ENCODE measurements at places on chromosomes 2 and 18.
A peak's percentile ranks its signal among the peaks of the same experiment; 100 is the strongest.

DNA sequence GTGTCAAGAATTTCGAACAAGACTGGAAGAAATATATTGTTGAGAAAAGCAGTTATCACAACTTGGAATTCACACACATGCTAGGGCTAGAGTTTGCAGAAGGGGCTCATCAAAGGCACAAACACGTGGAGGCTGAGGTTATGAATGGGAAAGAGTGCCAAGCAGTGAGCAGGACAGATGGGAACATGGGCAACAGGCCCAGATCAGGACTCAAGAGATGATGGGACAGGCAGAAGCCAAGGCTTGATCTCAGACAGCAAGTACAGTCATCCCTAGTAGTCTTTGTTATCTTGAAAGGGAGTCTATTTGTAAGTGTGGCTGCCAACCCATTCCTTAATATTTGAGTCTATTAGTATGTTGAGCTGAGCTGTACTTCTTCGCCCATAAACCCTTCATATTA lies 22.2 kb upstream of the EPC2 start:
- no peak for DNase-seq

DNA sequence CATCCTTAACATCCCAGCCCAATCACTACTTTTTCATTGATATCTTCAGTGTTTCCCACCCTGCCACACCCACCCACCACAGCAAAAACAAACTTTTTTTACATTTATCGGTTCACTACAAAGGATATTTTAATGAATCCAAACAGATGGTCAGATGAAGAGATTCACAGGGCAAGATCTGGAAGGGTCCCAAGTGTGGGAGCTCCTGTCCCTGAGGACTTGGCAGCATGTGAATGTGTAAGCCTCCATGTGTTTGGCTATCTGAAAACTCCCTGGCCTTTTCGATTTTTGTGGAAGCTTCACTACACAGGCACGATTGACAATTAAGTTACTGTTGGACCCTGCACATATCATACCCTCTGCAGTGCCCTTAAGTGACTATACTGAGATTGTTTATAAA lies 48.1 kb upstream of the CRIM1 start:
- no peak for DNase-seq

GRCh38 chr2:109105113-109105512 lies 23.9 kb upstream of the SH3RF3 start:
- no peak for DNase-seq

DNA sequence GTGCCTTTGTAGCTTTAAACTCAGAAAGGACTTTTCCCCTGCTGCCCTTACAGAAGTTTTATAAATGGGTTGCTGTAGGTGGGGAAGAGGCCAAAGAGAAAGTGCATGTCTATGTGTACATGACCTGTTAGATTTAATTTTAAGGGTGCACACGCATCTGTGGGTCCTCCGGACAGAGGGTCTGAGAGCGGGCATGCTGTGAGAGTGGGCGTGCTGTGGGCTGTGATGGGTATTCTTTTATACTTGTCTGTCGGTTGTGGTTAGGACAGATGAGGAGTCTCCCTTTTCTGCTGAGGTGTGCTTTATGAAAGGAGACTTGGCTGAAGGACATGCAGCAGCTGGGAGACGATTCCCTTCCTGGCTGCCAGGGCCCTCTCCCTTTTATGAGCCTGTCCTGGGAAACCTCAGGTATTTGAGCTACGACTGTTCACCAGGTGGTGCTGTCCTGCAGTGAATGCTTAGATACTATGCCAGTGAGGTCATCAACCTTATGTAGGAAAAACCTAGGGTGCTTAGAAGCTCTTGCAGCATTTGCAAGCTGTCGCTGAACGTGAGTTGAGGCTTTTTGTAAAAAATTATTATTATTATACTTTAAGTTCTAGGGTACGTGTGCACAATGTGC lies 67.5 kb downstream of the TANC1 start:
- DNase-seq = peak; percentile 84

DNA sequence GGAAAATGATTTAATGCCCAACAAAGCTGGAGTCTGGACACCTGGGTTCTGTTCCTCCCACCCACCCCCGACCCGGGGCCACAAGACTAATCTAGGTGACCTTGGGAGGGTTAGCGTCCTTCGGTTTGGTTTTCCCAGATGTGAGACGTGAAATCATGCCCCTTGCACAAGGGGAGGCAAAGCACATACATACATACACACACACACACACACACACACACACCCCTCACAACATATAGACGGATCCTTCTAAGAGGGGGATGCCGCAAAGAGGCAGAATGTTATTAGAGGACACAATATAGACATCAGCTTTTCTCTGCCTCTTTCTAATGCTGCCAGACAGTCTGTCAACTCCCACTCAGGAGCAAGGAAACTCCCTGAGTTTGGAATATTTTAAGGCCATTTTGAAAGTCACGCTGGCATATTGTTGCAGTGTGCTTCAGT lies 616 bp upstream of the RBMS1 start:
- DNase-seq = no peak

DNA sequence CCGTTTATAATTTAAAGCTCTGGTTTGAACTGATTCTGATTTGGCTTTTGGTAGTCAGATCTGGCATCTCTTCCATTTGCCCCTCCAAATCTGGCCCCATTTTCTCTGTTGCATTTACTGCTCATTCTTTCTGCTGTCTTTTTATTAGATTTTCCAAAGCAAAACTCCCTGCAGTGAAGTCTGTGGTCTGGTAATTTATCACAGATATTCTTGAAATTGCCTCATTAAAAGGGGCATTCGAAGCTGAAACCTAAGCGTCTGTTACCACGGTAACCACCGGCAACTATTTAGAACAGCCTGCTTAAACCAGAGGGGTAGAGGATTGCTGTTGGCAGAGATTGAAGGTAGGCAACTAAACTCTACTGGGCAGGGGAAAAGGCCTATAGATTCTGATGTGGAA lies 111.5 kb upstream of the UPP2 start:
- no peak for DNase-seq

DNA sequence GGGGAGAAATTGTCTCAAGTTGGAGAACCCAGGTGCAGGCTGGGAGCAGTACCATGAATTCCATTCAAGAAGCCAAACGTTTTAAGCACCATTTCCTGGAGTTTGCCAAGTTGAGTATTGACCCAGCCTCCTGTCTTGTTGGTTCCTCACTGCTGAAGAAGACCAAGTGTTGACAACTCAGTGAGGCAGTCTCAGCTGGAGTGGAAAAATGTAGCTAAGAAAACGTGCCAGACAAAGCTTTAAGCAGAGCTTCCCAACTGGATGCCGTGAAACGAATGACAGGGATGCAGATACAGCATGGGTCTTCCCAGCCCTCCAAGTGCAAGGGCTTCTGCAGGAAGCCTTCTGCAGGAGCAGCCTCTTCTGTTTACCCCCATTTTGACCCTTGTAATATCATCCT lies 778 bp upstream of the INPP1 start:
- DNase-seq = no peak

GRCh38 chr2:183459466-183459865 lies 335.2 kb downstream of the NUP35 start:
- no peak for DNase-seq

DNA sequence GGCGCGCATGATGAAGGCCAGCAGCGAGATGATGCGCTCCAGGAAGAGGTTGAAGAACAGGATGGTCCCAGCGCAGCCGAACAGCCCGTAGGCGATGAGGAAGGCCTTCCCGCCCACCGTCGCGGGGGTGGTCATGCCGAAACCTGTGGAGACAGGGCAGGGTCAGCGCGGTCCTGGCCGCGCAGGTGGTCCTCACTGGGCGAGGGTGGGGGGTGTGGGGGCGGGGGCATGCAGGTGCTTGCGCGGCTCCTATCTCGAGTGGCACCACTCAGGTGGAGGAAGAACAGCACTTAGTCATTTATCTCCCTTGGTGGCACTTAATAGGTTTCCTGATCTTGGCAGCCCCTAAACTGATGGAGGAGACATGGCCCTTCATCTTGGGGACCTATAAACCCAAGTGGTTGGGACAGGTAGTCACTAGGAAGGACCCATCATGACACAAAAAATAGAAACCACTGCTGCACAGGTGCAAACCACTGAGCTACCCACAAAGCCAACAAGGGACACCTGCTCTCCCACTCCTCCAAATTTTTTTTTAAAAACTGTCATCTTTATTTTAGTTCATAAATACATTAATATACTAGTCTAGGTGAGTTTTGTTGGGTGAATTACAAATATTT lies 118.8 kb downstream of the MSH2 start:
- no peak for DNase-seq

DNA sequence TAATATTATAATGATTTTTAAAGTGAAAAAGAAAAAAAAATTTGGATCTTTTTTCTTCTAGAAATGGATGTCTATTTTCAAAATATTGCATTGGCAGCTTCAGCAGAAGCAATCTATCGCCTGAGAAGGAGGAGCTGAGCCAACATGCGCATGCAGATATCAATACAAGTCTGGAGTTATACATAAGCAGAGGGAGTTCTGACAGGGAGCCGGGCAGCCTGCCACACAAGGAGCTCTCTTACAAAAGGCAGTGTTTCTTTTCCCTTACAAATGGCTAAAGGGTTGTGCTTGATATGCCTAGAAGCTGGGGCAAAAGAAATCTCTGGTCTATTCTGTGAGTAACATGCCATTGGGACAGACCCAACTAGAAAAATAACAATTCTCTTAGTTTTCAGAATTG lies 291.9 kb upstream of the TRIB2 start:
- DNase-seq = no peak

DNA sequence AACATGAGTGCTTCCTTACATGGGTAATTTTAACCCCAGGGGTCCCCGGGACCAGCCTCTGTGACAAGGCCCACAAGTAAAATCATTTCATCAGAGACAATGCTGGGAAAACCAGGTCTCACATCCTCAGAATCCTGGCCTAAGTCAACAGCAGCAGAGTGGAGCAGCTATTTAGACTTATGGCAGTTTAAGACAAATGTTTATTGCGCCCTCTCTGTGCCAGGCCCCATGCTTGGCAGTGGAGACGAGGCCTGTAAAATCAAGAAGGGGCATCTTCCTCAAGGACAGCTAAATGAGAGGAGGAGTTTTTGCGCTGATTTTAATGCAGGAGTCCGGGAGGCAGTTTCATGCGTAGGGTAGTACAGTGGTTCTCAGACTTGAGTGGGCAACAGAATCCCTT lies 56.0 kb upstream of the ACAA2 start:
- DNase-seq = no peak
